ENCODE measurements at places on chromosomes 2 and 18.

DNA sequence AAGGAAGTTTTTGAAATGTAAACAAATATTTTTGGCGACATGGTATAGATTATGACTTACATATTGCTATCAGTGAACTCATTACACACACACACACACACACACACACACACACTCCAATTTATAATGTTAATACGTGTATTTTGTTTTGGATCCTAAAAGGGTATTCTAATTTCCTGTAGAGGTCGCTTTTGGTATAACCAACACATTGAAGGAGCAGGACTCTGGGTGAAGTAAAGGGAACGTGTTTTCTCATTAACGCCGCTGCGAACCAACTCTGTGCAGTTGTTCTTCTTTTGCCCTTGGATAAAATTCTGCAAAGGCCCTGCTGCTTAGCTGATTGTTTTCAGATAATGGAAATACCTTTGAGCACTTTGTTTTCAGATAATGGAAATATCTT, 190.4 kb downstream of the PMAIP1 start:
- no peak for DNase-seq

DNA sequence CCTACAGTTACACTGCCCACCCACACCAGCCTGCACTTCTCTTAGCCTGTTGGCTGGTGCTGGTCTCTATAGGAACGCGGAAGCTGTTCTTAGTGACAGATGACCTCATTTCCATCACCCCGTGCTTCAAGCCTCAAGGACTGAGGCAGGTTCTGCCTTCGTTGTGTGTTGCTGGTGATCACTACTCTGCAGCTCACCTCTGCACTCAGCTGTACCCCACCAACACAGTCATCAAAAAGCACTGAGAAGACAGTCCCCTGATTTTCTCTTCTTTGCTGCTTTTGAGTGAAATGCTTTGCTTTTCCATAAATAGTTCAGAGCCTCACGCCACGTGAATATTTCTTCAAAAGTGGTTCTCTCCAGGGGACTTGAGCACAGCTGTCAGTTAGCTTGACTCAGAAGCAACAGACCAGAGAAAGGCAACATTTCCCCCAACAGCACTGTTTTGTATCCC, 225.7 kb upstream of the CCDC150 start:
- no peak for DNase-seq

DNA sequence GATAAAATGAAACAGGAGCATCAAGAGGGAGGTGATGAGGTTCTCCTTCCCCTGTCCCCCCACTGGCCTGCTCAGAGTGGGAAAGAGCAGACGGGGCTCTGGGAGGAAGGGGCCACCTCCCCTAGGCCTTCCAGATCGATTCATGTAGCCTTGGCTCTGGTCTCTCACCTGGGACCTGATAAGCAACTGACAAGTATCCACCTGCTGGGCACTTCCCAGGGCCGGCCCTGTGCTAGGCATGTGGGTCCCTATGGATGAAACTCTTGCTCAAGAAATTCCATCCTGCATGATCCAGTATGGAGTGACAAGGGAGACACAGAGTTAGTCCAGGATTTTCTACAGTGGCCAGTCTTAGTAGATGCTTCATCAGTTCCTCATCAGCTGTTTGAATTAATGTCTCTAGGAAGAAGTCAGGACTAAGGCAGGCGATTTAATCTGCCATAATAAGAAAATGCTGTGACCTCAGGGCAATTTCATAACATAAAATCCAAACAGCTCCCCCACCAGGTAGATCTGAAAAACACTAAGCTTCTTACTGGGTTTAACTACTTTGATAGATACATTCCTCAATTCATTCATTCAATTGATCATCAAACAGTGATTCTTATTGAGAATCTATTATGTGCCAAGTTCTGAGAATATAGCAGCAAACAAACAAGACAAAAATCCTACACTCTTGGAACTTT, 44.7 kb upstream of the ZFP36L2 start:
- no peak for DNase-seq

DNA sequence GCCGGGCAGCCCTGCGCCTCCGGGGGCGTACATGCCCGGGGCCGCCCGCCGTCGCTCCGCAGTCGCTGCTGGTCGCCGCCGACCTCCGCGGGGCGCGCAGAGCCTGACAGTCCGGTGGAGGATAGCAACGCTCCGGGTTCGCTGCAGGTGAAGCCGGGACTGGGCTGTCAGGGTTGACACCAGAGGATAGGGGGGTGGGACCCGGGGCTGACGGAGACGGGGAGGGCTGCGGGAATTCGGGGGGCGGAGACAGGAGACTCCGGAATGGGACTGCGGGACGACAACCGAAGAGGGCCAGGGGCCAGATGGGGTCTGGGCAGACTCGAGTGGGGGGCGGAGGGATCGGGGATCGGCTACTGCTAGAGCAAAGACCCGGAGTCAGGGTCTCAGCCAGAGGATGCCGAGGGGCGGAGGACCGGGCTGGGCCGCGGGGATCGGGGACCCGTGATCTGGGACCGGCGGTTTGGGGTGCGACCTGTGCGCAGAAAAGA, 403 bp downstream of the TMEM127 start:
- DNase-seq: no peak

- DNase-seq: no peak
These were observed 3031.0 kb upstream of the TEKT4 start for GRCh38 chr2:91839904-91840868.

GRCh38 chr2:57516698-57517340, 529.8 kb upstream of the VRK2 start:
- no peak for DNase-seq

DNA sequence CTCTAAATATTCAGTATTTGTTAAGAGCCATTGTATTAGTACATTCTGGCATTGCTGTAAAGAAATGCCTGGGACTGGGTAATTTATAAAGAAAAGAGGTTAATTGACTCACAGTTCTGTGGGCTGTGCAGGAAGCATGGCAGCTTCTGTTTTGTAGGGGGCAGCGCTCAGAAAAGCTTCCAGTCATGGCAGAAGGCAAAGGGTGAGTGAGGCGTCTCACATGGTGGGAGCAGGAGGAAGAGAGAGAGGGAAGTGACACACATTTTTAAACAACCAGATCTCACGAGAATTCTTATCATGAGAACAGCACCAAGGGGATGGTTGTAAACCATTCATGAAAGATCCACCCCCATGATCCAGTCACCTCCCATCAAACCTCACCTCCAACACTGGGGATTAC, 13.8 kb upstream of the CCDC102B start:
- no peak for DNase-seq

- DNase-seq: no peak
These were observed 151.8 kb downstream of the DNER start for GRCh38 chr2:229562472-229563127.

- DNase-seq: no peak
These were observed 146.6 kb downstream of the HAUS1 start for GRCh38 chr18:46250812-46251173.

DNA sequence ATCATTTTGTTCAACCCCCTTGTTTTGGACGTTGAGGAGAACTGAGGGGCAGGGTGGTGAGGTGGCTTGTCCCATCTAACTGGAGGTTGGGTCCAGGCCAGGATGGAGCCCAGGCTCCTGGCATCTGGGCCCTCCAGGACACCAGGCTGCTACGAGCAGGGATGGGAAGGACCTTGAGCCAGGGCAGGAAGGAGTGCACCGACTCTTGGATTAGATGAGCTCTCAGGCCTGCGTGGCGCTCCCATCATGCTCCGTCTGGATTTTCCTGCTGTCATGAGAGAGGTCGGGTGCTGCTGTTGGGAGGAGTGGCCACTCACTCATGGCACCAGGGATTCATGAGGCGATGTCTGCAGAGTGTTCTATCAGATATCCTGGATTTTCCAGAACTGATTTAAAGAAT, 18.3 kb upstream of the ALLC start:
- no peak for DNase-seq

GRCh38 chr18:48944634-48945033, 6.1 kb downstream of the SMAD7 start:
- no peak for DNase-seq

- no peak for DNase-seq
These were observed 633.5 kb downstream of the DCDC2C start for GRCh38 chr2:4336864-4337263.

DNA sequence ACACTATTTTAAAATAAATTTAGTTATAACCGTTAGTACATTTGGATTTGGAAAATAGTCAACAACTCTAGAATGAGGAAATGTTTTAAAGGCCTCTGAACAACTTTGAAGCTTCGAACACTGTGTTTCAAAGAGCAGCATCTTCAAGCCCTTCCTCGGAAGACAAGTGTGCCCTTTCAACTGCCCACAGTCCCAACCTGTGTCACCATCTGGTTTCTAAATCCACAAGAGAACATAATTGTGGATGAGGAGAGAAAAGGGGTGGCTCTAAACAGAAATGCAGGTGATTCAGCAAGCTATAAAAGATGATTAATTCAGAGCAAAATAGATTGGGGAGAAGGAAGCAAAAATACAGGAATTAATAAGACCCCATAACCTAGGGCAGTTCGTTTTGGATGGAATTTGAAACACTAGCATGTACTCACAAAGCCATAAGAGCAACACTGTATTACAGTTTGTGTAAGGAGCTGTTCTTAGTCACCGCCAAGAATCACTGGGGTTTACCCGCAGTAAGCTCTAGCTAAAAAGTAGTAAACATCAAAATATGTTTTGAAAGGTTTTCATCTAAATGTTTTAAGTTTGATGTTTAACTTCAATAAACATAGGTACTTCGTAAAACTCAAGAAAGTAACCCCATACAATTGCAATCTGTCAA, 160.7 kb downstream of the EIPR1 start:
- no peak for DNase-seq

DNA sequence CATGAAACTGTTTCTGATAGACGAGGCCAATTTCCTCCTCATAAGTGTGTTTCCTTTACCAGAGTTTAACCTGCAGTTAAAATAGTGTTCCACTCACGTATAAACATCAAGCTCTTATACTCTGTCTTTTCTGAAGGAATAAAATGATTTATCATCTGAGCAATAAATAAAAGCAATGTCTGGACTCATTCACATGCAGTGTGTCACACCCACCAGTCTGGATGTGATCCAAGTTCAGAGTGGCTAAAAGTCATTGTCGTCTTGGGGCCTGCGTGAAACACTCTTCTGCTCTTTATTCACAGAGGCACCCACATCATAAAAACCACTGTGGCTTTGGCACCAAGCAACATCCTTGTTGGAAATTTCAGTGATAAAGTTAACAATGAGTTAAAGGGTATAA, 19.5 kb upstream of the SLC9A4 start:
- DNase-seq: no peak

- DNase-seq: no peak
These were observed 264.1 kb downstream of the EXOC6B start for GRCh38 chr2:72561621-72562318.

DNA sequence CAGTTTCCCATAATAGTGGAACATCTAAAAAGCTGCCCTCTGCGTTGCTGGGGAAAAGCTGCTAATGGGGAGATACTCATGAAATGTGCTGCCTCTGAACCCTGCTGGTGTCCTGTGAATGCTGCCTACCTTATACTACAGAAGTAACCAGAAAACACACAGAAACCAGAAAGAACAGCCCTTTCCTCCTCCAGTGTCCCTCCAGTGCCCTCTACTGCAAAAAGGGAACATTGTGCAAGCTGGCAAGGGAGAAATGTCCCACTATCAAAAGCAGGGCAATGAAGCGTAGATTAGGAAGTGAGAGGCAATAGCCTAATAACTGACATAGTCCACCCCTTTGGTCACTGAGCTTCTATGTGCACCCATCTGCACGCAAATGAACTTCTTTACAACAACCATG, 162.7 kb upstream of the ETAA1 start:
- DNase-seq: no peak

- DNase-seq: no peak
These were observed 292.5 kb upstream of the CNTNAP5 start for GRCh38 chr2:123732563-123732962.

DNA sequence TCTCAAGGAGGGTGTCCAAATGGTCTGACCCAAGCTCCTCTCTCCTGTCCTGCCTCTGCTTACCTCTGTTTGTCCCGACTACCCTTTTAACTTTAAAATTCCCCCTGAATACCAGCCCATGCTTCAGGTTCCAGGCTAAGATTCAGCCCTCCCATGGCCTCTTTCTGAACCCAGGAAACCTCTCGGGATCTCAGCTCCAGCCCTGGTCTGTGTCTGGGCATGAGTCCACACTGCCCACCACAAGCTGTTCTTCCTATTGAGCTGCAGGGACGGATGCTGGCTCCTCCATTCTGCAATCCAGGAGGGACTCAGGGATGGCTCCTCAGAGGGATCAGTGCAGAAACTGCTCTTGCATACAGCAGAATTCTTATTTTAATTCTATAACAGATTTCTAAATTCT, 78.9 kb downstream of the MYT1L start:
- DNase-seq: no peak

- no peak for DNase-seq
These were observed 20.0 kb downstream of the GREB1 start for GRCh38 chr2:11553661-11554398.

- DNase-seq: no peak
These were observed 21.3 kb downstream of the FER1L5 start for GRCh38 chr2:96663829-96664228.

GRCh38 chr2:141869572-141869971, 261.2 kb downstream of the LRP1B start:
- DNase-seq: no peak

- DNase-seq: no peak
These were observed 107.3 kb upstream of the IL1R2 start for GRCh38 chr2:101884423-101884822.
